Esophagus squamous epithelium (tissue), 5 donors: ENCODE measurements at places on chromosomes 3 and 15.

DNA sequence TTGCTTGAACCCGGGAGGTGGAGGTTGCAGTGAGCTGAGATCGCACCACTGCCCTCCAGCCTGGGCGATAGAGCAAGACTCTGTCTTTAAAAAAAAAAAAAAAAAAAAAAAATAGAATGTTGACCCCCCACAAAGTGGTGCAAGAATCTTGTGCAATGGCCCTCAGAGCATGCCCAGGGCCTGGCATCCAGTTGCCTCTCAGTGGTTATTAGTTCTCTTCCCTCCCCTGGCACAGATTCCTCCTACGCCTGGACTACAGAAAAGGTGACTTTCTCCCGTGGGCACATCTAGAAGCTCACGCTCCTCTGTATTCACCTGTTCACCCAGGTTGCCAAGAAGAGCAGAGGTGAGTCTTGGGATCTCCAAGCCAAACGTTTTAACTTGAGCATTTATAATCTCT, 36.7 kb downstream of the ACSBG1 start:
- DNase-seq = no peak

DNA sequence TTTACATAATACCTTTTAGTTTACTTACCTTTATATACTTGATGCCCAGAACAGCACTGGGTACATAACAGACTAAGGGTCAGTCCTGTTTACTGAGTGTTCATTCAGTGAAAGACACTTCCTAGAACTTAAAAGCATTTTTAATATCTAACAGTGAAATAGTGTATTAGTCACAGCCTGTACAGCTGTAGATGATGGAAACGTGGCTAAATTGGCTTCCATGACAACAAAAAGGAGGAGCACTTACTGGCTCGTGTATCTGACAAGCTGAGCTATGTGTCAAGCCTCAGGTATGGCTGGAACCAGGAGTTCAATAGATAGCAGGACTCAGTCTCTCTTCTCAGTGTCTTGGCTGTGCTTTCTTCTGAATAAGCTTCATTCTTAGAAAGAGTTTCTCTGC, 40.2 kb downstream of the CMTM8 start:
- no peak for DNase-seq

DNA sequence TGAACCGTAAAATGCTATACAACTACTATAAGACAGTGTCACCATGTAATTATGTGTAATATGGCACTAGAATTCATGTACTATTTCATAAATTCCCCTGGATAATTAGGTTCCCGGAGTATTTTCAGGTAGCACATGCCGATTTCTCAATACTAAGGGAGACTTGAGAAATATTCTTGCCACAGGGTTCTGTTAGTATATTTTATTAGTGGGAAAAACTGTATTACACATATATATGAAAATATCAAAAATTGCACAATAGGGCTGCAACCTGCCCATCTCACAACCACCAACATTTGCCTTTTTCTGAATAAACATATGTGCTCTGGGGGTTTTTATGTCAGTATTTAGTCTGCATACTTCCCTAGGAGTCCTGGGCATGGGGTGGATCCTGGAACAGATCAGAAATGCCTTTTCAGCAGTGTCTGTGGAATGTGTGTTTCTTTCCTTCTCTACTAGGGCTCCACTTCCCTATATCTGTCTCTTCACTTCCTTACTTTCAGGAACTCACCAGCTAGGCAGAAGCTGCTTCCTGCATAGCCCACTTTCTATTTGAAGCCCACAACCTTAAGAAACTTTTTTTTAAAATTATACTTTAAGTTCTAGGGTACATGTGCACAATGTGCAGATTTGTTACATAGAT, 87.5 kb downstream of the RPL39L start:
- no peak for DNase-seq

GRCh38 chr3:52246728-52247408, 1.3 kb downstream of the PPM1M start:
- DNase-seq = no peak

DNA sequence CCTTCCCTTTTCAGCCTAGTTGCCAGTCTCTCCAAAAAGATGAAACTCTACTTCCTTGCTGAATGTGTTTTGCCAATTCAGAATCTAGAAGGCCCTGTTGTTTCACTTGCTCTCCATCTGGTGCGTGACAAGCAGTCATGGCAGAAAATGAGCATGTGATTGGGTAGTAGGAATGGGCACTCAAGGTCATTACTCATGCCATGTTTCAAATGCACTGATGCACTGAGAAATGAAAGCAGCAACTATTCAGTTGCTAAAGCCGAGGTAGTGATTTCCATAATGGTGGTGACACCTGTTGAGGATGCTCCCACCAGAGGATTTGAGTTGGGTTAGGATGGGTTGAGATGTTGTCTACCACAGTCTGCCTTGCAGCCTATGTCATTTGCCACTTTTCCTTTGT, 12.7 kb downstream of the ZBTB38 start:
- DNase-seq = no peak
